Activated naive CD8-positive, alpha-beta T cell treated with anti-CD3 and anti-CD28 coated beads, Interleukin-2, amount 10 ng/mL, durations not matched to agents 7 days and 5 days (primary cell): ENCODE measurements at places on chromosomes 3 and 15. TPM values are rescaled to one million over a fixed set of nuclear protein-coding genes. Genes with fewer than 3 reads are reported as not detected.

The PPP1R14D gene
- total RNA-seq = not detected

The CFAP161 gene
- total RNA-seq = not detected

The KIF15 gene
- 39.8 TPM for total RNA-seq

The SI gene
- total RNA-seq = not detected

The SAXO2 gene
- total RNA-seq = 1.3 TPM

The CSPG5 gene
- total RNA-seq = 0.43 TPM

The SPINK8 gene
- total RNA-seq = not detected

The HRG gene
- not detected for total RNA-seq

The CRYGS gene
- total RNA-seq = 6.7 TPM

The VILL gene
- 25.2 TPM for total RNA-seq

The MYD88 gene
- 70.6 TPM for total RNA-seq

The LIPH gene
- not detected for total RNA-seq

The RTP1 gene
- total RNA-seq = not detected

The MGA gene
- 46.2 TPM for total RNA-seq

The MED12L gene
- 0.36 TPM for total RNA-seq

The FSTL1 gene
- total RNA-seq = 0.31 TPM

The ANKRD63 gene
- not detected for total RNA-seq

The LDHAL6B gene
- total RNA-seq = not detected

The ABI3BP gene
- total RNA-seq = 0.17 TPM

The MINDY4B gene
- total RNA-seq = not detected

The NANOGP8 gene
- not detected for total RNA-seq
